ENCODE measurements at places on chromosomes 16 and 17.

GRCh38 chr16:3095869-3096268 lies 3.2 kb downstream of the ZSCAN10 start:
- no peak for DNase-seq

DNA sequence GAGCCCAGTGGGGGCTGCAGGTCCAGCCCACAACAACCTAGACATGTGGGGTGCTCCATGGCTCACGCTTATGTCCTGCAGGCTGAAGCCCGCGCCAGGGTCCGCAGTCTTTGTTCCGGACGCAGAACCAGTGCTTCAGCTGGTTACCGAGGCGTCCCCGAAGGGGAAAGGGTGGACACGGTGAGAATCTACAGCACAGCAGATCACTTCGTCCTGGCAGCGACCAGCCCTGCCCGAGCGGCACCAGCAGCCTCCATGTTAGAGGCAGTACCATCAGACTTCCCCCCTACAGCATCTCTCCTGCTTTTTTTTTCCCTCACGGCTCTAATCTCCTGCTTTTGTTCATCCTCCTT lies 1736.4 kb downstream of the TP53TG3F start:
- no peak for DNase-seq

DNA sequence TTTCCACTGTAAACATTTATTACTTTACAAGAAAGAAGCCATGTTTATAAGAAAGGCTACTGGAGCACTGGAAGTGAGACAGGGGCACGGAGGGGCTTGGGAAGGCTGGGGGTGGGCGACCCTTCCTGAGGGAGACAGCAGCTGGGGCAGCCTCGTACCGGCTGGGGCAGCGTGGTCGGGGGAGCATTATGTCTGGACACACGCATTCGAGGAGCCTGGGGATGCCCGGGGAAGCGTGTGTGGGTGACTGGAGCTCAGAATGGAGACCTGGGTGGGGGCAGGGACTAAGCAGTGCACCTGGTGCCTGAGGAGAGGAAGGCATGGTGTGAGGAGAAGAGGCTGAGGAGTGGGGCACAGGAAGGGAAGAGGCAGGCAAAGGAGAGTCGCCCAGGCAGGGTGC lies 64.5 kb downstream of the SRCIN1 start:
- DNase-seq: no peak

DNA sequence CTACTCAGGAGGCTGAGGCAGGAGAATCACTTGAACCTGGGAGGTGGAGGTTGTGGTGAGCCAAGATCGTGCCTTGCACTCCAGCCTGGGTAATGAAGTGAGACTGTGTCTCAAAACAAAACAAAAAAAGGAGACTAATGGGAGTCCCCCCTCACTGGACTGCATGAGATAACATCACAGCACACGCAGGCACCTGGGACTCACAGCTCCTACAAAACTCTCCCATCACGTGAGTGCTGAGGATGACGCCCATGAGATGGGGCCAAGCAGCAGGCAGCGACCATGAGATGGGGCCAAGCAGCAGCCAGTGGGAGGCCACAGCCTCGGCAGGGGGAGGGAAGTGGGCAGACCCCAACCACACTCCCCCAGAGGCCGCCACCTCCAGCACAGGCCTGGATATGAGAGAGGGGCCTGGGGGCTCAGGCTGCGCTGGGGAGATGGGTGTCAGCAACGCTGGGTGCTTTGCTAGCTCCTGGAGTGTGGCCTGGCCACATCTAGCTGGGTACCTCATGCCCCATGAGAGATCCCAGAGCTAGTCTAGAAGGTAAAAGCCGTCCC lies 15.4 kb downstream of the DNAAF8 start:
- DNase-seq: no peak

DNA sequence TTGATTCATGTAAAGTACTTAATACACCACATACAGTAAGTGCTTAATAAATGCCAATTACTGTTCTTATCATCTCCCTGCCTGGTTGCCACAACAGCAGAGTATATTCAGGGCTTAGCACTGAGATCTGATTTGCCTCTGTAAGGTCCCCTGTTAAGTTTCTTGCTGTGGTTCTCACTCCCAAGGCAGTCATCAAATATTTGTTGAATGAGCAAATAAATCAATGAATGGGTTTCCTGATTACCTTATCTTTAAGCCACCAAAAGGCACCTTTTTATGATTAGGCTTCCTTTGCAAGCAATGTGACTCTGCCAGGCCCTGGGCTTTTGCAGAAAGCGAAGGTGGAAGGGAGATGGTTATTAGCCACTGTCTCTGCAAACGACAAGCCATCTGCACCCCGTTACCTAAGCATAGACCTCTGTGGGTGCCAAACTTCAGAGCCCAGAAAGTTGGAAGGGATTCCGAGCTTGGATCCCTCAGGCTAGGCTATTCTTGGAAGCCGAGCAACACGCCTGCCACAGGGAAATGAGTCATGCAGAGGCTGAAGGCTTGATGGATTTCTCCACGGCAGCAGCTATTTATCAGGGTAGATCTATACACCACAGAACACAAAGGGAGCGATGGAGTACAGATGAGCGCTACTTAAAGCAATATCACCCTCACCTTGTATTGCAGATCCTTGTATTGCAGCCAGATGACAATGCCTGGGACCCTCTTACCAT lies 102.0 kb downstream of the GRIN2A start:
- peak; percentile 75 for DNase-seq

- DNase-seq: no peak
Observed at GRCh38 chr16:75323198-75323597, 71.8 kb upstream of the BCAR1 start.
